CD4-positive, alpha-beta T cell treated with Interleukin-4 for 4 hours (primary cell): ENCODE measurements at places on chromosomes 1 and 21.
A peak's percentile ranks its signal among the peaks of the same experiment; 100 is the strongest.

GRCh38 chr1:197890936-197891335 lies 11.5 kb upstream of the C1orf53 start:
- DNase-seq = no peak

DNA sequence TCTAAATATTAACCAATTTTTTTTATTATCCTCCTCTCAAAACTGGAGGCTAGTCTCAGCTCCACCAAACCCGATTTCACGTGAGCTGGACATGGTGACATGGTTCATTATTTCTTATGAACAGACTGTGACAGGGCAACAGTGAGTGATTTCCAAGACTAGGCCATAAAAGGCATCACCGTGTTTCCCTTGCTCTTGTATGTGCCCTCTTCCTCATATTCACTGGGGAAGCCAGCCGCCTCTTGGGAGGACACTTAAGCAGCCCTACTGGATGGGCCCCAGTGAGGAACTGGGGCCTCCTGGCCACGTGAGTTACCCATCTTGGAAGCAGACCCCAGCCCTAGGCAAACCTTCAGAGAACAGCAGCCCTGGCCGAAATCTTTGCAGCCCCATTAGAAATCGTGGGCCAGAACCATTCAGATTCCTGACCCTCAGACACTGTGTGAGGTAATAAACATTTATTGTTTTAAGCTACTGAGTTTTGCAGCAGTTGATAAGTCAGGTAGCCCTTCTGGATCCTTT lies 105.0 kb downstream of the GALNT2 start:
- DNase-seq = no peak

DNA sequence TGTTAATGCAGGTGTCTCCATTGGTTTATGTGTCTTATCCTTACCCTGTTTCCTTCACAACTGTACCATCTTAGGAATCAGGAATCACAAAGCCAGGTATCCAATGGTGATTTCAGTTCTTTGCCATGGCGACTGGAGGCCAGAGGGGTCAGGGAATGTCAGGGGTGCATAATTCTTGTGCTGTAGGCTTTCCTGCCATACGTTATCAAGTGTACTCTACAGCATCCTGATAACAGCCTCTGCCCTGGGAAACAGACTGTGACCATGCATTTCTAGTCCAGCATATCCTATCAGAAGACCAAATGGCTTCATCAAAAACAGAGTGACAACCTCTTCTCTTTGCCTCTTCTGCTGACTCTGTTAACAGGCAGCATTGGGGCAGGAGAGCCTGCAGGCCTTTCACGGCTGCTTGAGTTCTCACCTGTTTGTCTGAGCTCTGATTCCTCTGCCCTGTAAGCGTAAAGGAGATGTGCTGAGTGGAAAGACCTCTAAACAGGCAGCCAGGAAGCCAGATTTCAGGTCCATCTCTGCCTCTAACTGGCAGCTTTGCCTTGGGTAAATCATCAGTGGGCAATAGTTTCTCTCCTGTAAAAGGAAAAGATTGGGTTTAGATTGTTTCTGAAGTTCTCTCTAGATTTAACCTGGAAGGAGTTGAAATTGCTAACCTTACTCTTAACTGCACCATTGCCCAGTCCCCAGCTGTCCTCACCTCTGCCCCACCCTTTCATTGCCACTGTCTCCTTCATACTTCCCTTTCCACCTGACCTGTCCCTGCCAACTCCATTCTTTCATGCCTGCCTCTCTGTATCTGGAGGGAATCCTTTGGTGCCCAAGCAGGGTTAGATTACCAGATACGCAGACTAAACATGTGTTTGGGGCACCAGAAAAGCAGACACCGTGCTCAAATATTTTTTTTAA lies 80.2 kb downstream of the LRRC8D start:
- no peak for DNase-seq

DNA sequence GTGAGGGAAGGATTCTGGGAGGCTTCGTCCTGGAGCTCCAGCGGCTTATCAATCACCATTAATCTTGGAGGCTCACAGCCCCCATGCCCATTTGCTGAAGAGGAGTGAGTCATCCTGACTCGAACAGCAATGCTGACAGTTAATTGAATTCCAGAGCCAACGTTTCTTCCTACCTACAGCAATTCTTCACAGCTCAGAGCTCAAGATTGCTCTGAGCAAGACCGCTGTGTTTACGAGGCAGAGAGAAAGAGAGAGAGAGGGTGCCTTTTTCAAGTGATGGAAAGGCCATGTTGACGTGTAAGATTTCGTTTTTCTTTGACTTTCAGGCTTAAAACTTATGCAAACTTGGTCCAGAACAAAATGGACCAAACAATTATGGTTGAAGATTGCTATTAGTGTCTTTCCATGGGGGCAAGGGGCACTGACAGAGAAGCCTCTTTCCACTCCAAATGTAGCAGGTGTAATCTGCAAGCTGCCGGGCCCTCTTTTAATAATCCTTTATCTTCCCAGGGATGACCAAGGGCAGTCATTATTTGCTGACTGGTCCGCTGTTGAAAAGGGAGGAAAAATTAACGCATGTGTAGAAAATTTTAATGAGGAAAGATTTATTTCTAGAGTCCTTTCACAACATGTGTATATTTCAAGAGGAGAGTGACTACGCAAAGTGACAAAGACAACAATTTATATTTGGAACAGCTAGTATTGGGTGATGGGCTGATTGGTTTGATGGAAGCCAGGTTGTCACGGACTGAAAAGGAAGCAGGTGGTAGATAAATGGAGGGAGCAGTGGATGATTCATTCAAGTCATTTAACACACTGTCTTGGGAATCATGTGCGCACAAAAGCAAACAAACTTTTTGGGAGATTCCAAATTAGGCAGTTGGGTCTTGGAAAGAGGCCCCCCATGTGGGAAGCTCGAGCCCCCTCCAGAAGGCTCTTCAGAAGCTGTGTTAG lies 136.1 kb upstream of the IRF2BP2 start:
- no peak for DNase-seq

DNA sequence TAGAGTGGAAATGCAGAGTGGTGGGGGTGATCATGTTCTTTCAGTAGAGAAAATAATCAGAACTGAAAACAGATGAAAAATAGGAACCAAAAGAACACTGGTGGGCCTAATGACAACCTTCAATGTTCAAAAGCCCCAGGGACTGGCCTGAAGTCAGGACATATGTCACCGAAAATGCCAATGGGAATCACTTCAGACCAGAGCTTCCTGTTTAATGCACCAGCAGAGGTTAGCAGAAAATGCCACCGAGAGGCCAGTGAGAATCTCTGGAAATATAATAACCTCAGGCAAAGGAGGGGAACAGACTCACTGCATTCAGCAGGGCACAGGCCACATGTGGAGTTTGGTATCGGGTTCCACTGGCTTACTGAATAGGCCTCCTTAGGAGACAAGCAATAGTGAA lies 15.9 kb upstream of the CD58 start:
- no peak for DNase-seq

- DNase-seq = no peak
Observed at GRCh38 chr1:7458946-7459345, 312.1 kb upstream of the VAMP3 start.

DNA sequence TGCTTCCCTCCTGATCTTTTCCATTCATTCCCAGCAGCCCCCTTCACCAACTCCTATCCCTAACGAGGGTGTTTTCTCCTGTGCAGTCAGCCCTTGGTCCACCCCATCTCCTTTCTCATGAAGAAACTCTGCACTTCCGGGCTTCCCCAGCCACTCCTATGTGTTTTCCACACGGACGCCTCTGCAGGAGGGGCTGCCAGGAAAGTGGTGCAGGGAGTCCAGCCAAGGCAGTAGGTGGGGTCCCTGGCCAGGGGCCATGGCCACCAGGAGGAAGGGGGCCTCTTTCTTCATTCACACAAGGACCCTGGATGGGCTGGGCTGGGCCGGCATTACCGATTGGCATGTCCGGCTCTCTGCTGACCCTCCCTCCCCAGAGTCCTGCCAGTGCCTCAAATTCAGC lies 72.8 kb upstream of the EFHD2 start:
- no peak for DNase-seq

DNA sequence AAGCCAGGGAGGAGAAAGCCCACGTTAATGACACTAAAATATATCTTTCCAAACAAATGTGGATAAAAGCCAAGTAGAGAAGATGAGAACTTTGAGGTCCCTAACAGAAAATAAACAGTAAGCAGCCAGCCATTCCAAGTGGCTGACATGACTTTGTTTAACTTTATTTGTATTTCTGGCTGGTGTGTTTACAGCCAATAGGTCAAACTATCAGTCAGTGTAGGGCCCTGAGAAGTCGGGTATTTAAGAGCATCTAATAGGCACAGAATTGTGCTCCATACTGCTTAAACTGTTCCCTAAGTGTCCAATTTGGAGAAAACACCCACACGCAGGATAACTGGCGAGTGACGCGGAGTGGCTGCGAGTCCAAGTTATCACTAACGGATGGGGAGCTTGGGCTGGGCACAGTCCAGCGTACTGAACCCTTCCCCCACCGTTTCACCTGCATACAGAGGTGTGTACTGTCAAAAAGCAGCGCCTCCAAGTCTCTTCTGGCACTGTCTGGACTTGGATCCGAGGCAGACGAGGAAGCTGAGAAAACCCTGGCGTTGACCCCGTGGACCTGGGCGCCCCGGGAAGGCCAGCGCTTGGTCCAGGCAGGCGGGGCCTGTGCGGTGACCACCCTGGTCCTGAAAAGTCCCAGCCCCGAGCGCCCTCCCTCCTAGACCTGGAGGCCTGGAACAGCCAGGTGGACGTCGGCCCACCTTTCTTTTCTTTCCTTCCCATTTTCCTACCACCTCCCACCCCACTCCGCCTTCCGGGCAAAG lies 662 bp upstream of the LGALS8 start:
- no peak for DNase-seq

DNA sequence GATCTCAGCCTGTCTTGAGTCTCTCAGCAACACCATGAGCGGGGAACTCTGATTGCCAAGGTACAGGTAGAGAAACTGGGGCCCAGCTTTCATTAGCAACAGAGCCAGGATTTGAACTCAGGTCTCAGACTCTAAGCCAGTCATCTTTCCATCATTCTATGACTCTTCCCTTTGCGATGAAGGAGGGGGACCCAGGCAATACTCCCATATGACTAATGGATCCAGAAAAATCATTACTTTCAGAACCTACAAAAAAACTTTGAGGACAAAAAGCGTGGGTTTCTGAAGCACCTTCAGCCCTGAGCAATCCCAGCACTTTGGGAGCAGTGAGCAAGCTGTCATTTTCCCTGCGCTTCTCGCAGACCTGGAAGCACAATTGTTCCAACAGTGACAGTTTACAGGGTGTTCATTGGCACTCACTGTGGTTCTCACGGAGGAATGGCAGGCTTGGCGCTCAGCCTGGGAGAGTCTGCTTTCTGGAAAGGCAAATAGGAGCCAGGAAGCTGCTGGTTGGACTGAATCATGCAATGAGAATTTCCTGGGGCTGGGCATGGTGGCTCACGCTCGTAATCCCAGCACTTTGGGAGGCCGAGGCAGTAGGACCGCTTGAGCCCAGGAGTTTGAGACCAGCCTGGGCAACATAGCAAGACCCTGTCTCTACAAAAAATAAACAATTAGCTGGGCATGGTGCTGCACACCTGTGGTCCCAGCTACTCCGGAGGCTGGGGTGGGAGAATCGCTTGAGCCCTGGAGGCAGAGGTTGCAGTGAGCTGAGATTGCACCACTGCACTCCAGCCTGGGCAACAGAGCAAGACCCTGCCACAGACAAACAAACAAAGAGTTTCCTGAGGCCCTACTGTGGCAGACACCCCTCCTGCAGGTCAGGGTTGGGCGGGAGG lies 40.1 kb downstream of the SLC2A7 start:
- DNase-seq = no peak

DNA sequence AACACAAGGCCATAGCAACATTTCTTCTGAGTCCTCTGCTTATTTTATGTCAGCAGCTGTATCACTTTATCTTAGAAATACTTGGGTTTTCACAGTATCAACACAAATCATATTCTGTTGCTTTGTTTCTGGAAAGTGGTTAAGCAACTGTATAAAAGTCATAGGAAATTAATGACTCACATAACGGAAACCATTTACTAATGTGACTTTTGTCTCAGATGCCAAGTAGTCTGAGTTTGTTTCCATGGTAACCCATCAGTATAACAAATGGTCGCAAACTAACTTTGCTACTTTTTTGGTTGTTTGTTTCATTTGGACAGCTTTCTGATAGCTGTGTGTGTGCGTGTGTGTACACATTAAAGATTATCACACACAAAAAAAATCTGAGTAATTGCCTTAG lies 31.1 kb downstream of the EEIG2 start:
- DNase-seq = peak; percentile 97

GRCh38 chr1:93845538-93846205 lies 33.3 kb downstream of the DNTTIP2 start:
- DNase-seq = peak; percentile 86
